ENCODE measurements at places on chromosomes 4 and X.

GRCh38 chr4:13912436-13912925, 285.0 kb upstream of the BOD1L1 start:
- no peak for DNase-seq

DNA sequence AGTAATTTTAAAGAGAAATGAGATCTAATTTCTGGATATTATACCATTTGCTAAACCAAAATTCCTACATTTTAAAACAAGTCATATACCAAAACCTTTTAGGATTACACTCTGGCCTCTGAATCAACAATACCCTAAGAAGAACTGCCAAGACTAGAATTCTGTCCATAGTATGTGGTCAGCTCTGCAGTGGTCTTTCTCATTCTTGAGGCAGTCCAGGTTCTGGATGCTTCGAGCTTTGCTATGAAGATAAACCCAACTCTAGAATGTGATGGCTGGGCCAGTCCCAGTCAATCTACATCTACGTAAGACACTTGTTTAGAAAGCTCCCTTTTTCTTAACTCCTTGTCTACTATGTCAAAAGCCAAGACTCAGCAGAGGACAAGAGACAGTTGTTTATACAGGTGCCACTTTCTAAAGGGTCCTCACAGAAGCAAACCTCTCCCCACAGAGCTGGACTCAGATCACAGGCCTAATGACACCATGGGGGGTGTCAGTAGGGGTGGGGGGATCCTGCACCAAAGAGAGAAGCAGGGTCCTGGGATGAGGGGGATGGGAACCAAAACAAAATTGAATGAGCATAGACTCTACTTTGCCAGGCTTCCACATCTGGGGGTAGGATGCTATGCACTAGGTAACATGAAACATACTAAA, 63.2 kb downstream of the SH3RF1 start:
- DNase-seq, result no peak

GRCh38 chrX:12894074-12895030, 12.1 kb upstream of the TLR8 start:
- DNase-seq, result peak; percentile 1

GRCh38 chr4:10753336-10753735, 68.8 kb upstream of the CLNK start:
- no peak for DNase-seq

- DNase-seq, result no peak
Measured at GRCh38 chr4:91826186-91826585, 477.6 kb upstream of the GRID2 start.

DNA sequence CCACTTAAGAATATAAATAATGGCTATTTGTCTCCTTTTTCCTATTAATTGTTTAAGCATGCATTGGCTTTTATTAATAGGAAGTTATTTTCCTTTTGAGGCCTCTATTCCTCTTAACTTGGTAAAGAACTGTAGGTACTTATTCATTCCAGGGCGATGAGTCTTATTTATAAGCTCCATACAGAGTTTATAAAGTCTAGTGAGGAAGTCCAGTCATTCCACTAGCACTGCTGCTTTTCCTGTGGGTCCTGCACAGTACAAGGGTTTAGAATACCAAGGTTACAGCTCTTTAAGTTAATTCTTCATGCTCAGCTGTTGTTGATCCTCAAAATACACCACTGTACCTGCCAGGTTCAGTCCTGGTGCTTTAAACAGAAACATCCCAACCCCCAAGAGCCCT, 28.5 kb upstream of the WNK3 start:
- no peak for DNase-seq

DNA sequence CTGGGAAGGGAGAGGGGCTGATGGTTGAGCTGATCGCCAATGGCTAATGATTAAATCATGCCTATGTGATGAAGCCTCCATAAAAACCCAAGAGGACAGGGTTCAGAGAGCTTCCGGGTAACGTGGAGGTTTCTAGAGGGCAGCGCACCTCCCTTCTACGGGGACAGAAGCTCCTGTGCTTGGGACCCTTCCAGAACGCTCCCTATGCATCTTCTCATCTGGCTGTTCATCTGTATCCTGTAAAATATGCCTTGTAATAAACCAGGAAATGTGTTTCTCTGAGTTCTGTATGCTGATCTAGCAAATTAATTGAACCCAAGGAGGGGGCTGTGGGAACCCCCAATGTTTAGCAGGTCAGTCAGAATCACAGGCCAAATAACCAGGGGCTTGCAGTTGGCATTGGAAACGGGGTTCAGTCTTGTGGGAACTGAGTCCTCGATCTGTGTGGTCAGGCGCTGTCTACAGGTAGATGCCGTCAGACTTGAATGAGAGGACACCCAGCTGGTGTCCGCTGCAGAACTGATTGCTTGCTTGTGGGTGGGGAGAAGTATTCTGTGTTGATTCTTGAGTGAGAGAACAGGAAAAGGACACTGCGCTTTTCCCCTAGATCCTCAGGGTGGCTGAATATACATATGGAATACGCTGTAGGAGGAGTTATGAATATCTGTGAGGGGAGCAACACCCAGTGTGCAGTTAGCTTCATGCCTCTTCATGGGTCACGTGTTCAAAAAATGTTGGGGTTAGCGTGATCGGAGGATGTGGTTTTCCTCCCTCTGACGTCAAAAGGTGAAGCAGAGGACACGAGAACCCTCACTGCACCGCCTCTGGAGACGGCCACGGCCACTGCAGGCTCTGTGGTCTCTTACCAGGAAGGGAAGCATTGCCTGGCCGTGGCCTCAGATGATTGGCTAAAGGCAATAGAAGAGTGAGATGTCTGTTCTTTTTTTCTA, 29.2 kb downstream of the HTT-AS start:
- DNase-seq, result no peak

DNA sequence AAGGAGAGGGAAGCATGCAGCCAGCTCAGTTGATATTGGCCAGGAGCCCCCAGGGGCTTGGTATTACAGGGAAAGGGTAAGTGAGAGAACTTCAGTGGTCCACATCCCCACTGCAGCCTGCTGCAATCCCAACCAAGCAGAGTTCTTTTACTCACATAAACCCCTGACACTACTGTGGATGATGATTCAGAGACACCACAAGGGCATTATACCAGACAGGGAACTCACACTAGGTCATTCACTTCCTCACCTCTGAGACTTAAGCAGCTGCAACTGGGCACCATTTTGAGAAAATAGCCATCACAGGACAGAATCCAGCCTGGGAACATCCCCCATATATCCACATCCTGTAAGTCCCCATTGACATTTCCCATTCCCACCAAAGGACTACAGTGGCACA, 248.0 kb downstream of the INPP4B start:
- no peak for DNase-seq

- no peak for DNase-seq
Measured at GRCh38 chr4:156084373-156084772, 130.7 kb upstream of the CTSO start.

DNA sequence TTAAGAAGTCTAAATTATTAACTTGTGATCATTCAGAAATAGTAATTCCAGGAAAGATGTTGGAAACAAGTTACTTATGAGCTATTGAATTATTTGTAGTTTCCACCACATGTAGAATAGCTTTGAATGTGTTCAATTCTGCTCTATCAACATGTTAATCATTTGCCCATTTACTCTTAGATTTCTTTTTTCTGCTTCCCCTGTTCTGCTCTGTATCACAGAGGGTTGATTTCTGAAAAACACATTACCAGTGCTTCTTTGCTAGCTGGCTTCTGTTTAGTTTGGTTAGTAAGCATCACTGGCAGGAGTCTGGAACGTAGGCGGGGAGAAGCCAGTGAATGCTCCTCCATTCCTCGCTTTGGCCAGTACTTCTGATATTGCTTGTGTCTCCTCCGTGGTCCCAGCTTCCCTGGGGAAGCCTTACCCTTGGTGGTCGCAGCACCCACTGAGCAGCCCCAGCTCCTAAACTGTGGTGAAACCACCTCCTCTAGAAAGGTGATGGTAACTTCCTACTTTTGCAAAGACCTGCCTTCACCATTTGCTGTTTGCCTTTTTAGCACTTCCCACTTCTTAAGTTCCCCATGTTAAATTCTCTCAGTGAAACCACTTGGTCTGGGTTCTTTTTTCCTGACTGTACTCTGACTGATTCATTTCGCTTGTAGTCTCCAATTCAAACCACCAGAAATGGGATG, 40.3 kb upstream of the GALNT7 start:
- no peak for DNase-seq

- no peak for DNase-seq
Measured at GRCh38 chr4:43512253-43512652, 619.7 kb downstream of the GRXCR1 start.

All from retina (tissue), 1 donor.